ENCODE measurements at places on chromosomes 5 and 9.
A peak's percentile ranks its signal among the peaks of the same experiment; 100 is the strongest.

DNA sequence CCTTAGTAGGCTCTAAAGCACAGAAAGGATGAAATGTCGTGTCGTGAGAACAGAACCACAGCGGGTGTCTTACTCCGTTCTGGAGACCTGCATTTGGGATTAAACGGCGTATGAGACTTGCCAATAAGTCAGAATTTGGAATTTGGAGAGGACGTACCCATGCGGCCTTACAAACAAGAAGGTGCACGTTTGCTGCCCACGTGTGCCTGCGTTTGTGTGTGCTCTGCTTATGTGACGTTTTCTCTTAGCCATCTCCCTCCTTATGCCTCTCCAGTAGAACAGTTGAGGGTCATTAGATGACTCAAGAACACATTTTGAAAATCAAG is 171.6 kb upstream of the OTULINL start:
- no peak for DNase-seq

DNA sequence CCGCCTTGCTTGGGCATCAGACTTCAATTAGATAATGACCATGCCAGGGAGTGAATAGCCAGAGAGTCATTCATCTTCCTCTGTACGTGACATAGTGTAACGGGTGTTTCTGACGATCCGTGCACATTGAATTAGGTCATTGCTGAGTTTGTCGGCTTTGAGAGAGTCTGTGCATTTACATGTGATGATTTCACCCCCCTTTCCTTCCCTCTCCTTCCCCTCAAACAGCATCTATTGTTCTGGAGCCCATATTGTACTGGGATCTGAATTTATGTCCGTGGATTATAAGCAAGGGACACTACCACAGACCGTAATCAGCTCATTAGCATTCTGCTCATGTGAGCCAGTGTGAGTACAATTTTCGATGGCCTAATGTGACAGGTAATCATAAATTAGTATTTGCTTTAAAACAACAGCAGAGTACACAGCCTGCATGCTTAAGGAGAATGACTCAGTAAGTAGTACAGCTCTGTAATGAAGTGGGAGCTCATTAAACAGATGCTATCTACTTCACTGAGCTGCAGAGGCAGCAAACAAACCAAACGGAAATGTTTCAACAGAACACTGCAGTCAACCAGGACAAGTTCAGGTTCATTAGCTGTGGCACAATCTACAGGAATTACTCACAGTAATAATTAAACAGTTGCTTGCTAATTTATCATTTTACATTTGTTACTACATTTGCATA is 302.1 kb downstream of the CSNK1G3 start:
- no peak for DNase-seq

GRCh38 chr9:92392690-92393089 is 11.7 kb downstream of the OGN start:
- no peak for DNase-seq

DNA sequence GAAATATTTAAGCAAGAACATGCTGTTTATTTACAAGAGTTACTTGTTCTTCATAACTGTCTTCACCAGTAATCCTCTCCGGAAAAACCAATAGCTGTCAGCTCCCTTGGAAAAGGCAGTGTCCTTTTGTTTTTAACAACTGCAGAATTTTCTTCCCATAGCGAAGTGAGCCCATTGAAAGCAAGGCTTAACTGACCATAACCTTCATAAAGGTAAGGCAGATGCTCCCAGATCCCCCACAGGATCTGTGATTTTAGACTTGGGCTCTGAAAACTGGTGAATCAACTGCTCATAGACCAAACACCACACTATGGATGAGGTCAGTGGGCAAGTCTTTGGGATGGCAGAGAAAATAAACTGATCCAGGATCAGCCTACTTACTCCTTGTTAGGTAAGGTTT is 155.0 kb downstream of the GLIS3 start:
- no peak for DNase-seq

DNA sequence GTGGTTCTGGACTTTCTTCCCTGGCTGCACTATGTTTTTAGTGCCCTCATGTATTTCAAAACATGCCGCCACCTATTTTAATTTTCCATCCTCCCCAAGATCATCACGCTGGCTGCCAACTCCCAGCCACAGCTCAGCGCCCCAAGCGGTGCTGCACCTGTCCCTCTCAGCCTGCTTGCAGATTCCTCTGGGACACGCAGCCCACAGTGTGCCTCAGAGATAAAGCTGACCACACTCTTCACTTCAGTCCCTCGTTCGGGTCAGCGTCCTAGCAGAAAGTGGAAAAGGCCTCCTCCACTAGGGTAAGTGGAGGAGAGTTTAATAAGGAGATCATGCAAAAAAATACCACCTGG is 56.2 kb upstream of the CKS2 start:
- no peak for DNase-seq

- no peak for DNase-seq
These were observed 26.4 kb downstream of the IL9 start for GRCh38 chr5:135869276-135869675.

DNA sequence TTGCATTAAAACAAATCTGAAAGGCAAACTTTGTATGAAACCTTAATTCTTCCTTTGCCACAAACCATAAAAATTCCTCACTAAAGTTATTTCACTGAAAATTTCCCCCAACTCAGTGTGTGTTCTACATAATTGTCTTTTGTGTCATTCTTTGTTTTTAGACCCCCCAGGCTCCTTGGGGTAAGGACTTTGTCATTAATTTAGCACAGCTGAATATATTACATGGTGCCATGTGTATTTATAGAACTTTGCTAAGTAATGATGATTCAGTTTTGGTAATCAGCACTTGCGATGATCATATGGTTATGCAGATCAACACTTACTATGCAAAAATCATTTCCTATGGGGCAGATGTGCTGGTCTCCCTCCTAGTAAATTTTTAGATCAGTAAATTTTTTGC is 712.1 kb upstream of the MEF2C start:
- no peak for DNase-seq

DNA sequence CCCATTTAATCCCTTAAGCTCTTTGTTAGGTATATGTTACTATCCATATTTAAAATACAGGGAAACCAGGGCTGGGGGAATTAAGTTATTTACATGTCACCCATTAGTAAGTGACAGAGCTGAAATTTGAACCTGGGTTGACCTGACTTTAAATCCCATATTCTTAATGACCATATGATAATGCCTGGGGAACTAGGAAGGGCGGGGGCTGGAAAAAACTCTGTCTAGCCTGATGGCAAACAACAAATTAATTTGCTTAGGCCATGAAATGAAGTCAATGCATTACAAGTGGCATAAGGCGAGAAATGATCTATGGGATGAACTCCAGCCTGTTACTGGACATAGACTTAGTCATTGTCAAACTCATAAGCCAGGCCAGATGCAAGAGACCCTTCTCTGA is 325.7 kb upstream of the WWC1 start:
- DNase-seq: no peak

DNA sequence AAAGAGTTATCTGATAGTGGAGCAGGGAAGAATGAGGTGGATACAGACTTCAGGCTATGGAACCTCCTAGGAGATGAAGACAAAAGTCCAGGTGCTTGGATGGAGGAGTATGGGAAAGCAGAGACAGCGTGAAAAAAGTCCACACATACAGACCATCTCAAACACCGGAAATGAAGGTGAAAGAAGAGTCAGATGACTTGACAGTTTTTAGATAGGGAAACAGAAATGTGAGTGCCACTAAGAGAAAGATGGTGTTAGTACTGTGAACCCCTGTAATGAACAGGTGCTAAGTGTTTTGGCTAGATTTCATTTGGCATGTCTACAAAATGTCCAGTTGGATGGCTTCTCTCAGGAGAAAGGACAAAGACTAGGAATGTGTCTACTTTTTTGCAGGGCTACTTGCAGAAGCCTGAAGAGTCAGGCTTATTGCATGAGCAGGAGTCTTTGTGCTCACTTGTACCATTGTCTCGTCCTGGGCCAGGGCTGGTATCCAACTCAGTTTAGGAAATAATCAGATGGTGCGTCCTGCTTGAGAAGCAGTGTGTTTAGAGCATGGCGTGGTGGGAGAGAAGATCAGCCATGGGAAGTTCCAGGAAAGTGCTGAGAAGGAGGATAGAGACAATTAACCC is 90.6 kb upstream of the STARD4 start:
- DNase-seq: no peak

GRCh38 chr5:139762615-139763170 is 32.9 kb upstream of the PSD2 start:
- no peak for DNase-seq

DNA sequence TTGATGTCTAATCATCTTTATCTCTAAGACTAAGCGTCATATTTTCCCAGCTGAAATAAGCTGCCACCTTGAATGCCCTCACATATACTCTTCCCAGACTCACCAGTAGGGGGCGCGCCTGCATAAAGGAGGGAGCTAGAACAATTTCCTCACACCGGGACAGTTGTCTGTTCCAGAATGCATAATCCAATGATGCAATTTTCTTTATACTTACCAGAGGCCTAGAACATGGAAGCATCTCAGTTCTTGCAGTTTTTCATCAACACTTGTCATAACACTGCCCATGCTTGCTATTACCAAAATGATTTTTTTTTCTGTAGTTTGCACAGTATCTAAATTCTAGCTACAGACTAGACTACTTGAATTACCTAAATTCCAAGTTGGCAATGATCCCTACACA is 203.9 kb downstream of the FRMD3 start:
- peak; percentile 46 for DNase-seq

GRCh38 chr9:94210616-94211603 is 48.2 kb upstream of the ZNF169 start:
- DNase-seq: no peak

- DNase-seq: no peak
These were observed 240.6 kb downstream of the TRIM32 start for GRCh38 chr9:116927726-116928125.

- no peak for DNase-seq
These were observed 29.6 kb downstream of the CDH10 start for GRCh38 chr5:24615159-24615558.

GRCh38 chr9:84137968-84138367 is 157.4 kb downstream of the RMI1 start:
- no peak for DNase-seq

- DNase-seq: no peak
These were observed 3.8 kb downstream of the TCOF1 start for GRCh38 chr5:150361301-150361700.

DNA sequence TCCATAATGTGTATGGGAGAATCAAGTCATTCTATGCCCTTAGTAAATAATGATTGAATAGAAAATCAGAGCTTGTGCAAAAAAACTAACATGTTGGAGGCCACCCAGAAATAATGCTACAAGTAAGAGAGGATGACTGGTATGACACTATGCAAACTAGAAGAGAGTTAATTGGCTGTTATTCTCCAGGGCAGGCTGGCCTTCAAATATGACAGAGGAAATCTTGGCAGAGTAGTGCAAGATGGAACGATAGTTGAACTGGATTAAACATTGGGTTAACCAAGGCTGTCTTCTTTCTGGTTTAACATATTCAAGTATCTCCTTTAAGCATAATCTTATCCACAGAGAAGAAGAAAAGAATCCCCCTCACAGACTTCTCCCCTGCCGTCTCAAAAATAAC is 196.1 kb downstream of the MPDZ start:
- no peak for DNase-seq

GRCh38 chr5:150904479-150905311 is at the start of gene ZNF300:
ZNF300 (minus strand) TSS chr5:150904980; CDS start chr5:150903155, 1,825 bp downstream.
- peak; percentile 3 for DNase-seq

- DNase-seq: no peak
These were observed 55.2 kb downstream of the TRIP13 start for GRCh38 chr5:947626-948471.
